ENCODE measurements at places on chromosomes 7 and 10.

DNA sequence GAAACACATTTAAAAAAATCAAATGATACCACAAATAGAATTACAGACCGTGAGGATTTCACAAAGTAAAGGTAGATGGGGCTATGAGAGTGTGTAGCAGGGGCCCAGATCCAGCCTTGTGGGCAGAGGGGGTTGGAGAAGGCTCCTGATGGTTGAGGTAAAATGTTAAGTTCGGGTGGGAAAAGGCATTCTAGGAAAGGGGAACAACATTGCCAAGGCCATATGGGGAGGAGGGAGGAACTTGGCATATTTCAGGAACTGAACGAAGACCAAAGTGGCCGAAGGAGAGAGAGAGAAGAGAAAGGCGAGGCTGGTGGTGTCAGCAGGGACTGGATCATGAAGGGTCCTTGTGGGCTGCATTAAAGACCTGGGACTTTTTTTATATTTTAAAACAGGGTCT, 98.9 kb downstream of the CARD11 start:
- no peak for DNase-seq

DNA sequence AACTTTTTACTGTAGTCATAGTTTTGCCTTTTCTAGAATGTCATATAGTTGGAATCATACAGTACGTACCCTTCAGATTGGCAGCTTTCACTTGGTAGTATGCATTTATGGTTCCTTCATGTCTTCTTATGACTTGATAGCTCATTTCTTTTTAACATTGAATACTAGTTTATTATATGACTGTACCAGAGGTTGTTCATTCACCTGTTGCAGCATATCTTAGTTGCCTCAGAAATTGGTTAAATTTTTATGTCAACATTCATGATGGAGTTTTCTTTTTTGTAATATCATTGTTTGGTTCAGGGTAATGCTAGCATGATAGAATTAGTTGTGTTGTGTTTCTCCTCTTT, 94.8 kb upstream of the CDK13 start:
- DNase-seq: no peak

- no peak for DNase-seq
Measured at GRCh38 chr10:9331583-9332008, 1277.1 kb downstream of the GATA3 start.

- DNase-seq: no peak
Measured at GRCh38 chr10:110533149-110533548, 34.3 kb upstream of the SMC3 start.

- DNase-seq: no peak
Measured at GRCh38 chr7:157964016-157964415, 623.6 kb downstream of the PTPRN2 start.

DNA sequence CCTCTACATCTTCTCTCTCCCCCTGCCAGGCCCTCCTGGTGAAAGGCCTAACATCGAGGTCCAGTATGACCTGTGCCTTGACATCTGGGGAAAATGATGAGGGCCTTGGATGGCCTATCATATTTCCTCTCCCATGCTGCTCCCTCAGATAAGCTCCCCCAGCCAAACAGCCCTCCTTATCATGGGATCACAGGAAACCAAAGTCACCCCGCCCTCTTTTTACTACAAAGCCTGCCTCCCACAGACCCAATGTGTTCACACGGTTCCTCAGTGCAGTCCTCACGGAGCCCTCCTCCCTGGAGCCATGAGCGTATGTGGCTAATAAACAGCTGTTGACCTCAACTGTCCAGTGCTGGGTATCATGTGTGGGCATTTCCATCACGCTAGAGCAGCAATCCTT, 32.0 kb downstream of the C10orf90 start:
- DNase-seq: no peak

GRCh38 chr10:110487411-110488331, 10.0 kb upstream of the DUSP5 start:
- DNase-seq: no peak

- DNase-seq: no peak
Measured at GRCh38 chr10:11714750-11715365, 27.3 kb upstream of the ECHDC3 start.

GRCh38 chr10:69734797-69735468, 66.8 kb upstream of the COL13A1 start:
- peak; percentile 35 for DNase-seq

DNA sequence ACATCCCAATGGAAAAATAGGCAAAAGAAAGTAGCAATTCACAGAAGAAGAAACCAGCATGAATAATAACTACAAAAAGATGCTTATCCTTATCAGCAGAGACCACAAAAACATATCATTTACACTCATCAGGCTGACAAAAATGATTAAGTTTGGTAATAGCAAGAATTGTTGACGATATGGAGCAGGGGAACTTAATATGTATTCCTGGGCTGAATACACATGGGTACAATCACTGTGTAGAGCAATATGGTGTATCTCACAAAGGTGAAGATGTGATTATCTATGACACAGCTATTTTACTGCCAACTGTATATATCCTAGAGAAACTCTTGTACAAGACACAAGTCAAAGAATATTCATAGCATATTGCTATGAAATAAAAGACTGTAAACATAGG, 141.8 kb upstream of the NOBOX start:
- no peak for DNase-seq

DNA sequence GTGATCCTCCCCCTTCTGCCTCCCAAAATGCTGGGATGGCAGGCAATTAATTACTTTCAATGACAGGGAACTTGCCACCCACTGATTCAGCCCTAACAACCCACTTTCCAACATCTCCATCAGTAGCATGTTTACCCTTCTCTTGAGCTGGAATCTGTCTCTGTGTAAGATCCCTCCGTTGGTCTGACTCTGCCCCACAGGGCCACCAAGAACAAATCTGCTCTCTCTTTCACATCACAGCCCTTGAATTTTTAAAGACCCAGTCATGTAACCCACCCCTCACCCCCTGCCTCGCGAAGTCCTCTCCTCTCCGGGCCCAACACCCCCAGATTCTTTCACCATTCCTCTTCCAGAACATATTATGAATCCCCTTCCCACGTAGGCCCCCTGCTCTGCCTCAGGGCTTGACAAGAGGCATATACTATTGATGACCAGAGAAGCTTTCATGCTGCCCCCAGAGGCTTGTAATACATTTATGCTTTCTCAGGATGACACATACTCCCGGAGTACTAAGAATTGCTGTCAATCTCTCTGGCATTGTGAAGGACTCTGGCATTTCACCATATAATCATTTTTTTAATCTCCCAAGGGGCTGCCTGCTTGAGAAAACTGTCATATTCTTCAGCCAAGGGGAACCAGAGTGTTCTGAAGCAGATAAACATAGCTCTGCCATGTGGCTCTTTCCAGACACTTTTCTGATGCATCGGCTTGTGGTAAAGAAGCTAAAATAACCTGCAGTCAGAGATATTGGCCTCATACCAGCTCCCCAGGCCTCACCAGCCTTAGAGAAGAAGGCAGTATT, 179.2 kb upstream of the AUTS2 start:
- no peak for DNase-seq

GRCh38 chr10:36679554-36679953, 445.8 kb upstream of the ANKRD30A start:
- no peak for DNase-seq

DNA sequence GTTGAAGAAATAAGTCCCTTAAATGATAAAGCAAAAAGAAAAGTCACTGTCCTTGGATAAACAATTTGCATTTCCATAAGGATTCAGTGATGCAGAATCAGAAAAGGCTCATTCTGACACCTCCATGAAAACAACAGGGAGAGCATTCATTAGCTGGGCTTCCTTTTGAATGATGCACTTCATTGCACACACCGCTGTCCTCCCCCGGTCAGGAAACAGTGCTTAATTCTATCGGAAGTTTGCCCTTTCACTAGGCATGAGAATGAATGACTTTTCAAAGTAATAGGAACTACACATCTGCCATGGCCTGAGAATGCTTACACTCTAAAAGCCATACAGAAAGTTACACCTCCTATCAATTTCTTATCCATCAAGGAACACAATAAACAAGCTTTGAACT, 4.2 kb downstream of the PCDH15 start:
- DNase-seq: no peak

DNA sequence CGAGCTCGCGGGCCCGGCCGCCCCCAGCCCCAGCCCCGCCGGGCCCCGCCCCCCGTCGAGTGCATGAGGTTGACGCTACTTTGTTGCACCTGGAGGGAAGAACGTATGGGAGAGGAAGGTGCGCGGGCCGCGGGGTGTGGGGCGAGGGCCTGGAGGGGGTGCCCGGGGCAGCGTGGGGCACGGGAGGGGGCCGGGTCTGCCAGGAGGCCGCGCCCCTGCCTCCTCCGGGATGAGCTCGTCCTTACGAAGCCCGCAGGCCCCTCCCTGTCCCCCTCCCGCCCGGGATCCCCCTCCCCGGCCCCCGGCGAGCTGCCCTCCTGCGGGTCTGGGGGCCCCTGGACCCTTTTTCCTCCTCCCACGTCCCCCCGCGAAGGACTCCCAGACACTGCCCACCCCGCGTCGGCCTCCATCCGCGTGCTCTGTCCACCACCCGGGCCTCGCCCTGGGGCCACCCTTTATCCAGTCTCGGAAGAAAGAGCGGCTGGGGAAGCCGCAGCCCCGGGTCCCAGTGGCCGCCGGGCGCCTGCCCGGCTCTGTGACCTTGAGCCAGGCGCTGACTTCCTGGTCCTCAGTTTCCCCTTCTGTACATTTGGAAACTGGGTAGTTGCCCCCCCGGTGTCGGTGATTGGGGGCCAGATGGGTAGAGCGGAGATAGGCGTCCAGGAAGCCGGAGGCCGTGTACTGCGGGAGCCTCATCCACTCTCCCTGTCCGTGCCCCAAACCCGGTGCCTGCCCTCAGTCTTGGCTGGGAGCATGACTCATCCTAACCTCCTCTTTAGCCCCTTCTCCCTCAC, 521 bp downstream of the LIMK1 start:
- DNase-seq: peak; percentile 49

GRCh38 chr7:47846138-47846836, 102.0 kb downstream of the PKD1L1 start:
- DNase-seq: no peak

DNA sequence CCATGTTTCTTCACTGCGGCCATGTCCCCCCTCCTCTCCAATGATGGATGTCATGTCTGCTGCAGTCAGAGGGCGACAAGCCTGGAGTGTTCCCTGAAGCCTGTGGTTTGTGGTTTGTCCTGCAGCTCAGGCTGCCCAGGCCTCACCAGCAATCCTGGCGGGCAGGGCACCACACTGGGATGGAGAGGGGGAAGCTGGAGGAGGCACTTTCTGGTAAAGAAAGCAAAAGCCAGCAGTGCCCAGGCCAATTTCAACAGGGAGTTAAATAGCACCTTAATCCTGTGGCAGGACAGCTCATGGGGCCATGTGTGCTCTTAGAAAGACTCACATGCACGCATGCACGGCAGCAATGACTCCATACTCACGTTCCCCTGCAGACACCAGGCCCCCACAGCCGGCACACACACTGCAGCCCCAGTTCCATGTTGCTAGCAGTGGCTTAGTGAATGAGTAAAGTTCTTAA, 158.3 kb downstream of the EGFR start:
- no peak for DNase-seq

- DNase-seq: no peak
Measured at GRCh38 chr7:96719164-96719563, 9.5 kb upstream of the SEM1 start.
